ENCODE measurements at places on chromosomes 13 and 19. TPM values are rescaled to one million over a fixed set of nuclear protein-coding genes. Genes with fewer than 3 reads are reported as not detected.

- DNase-seq, result no peak
Measured at GRCh38 chr19:54262066-54262465, 5.0 kb upstream of the LILRB5 start.

DNA sequence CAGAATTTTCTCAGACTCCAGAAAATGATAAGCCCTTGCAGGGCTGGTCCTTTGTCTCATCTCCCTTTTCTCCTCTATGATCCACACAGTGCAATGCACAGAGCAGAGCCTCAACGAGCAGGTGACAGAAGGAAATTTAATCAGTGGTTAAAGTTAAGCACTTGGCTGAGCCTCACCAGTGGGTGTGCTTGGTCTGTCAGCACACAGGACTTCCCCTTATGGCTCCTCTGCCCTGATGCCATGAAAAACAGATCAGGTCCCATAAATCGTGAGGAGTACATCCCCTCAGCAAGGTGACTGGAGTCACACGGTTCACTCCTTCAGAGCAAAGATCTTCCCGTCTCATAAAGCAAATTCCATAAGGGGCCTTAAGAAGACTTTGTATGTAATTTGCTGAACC lies 818.2 kb downstream of the UQCRFS1 start:
- DNase-seq, result no peak

DNA sequence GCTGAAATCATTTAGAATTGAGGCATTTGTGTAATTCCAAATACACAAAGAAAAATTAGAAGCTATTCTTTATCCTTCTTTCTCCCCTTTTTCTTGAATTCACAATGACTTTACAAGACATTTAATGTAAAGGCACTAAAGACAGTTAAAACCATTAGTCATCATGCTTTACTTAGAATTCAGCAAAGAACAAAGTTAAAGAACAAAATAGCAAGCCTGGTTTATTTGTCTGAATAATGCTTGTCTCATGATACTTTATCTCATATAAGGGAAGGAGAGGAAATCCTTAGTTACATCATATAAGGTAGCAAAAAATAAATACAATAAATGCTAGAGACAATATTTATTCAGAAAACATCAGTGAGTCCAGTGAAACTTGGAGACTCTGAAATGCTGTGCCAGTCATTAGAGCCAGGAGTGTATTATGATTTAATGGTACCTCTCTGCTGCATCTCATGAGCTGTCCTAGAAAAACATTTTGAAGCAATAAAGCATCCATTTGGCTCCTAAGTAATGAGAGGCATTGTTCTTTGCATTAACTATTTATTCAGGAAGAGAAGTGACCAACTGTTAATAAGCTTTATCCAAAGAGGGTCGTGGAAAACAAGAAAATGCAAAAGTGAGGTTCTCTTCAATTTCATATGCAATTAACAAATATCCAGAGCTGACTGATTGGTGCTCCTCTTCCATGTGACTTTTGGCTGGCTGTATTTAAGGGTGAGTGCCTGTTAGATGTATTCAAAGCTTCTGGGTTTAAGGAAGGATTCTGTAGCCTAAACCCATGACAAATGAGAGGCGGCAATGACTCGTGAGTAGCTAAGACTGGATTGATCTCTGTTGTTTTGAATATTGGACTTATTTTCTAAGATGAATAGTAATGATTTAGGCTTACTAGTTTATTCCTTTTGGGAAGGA lies 105.0 kb downstream of the DGKH start:
- no peak for DNase-seq

GRCh38 chr19:8575467-8575997 lies 1.7 kb downstream of the MYO1F start:
- DNase-seq, result no peak

The KIR2DL1 gene
- total RNA-seq, result not detected

The ZNF550 gene
- 15.1 TPM for total RNA-seq
